Activated CD4-positive, alpha-beta T cell treated with anti-CD3 and anti-CD28 coated beads, Interleukin-2, amount 10 ng/mL, durations not matched to agents 7 days and 5 days (primary cell): ENCODE measurements at places on chromosomes 6 and 20.
A peak's percentile ranks its signal among the peaks of the same experiment; 100 is the strongest.

GRCh38 chr6:160024152-160024551, 55.3 kb downstream of the IGF2R start:
- no peak for DNase-seq

GRCh38 chr20:52482044-52482443, 290.5 kb upstream of the ZFP64 start:
- no peak for DNase-seq

- no peak for DNase-seq
These were observed 19.4 kb upstream of the TULP1 start for GRCh38 chr6:35532126-35532525.

DNA sequence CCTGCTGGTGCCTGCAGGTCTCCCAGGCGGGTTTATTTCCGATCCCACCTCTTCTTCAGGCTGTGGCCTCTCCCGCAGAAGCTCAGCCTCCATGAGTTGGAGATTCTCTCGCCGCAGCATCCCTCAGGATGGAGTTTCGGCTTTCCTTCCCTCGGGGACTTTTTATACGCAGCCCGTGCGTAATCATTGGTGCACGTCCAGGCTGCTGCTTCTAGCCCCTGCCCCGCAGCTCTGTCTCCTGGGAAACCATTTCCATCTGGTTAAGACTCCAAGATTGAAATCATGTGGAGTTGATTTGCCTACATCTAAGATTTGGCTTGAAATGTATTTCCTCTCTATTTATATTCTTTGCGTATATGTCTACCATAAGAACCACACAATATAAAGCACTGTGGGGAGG, 46.7 kb upstream of the CARMIL1 start:
- no peak for DNase-seq

- no peak for DNase-seq
These were observed 6.3 kb downstream of the RRBP1 start for GRCh38 chr20:17675519-17676377.

DNA sequence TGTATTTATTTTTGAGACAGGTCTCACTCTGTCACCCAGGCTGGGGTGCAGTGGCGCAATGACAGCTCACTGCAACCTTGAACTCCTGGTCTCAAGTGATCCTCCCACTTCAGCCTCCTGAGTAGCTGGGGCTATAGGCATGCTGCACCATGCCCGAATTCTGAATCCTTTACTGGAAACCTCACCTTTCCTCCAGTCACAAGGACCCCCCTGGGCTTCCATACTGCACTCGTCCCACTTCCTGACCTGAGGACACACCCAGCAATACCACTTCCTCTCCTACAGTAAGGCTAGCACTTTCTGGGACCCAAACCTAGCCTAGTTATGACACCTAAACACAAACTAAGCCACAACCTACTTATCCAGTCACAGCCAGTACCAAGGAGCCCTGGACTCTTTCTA, 68.2 kb downstream of the FAM217A start:
- peak; percentile 50 for DNase-seq

- peak; percentile 41 for DNase-seq
These were observed 63.7 kb downstream of the DHX35 start for GRCh38 chr20:39025883-39026282.

GRCh38 chr20:45083127-45083526, 17.8 kb downstream of the KCNS1 start:
- DNase-seq, result no peak

DNA sequence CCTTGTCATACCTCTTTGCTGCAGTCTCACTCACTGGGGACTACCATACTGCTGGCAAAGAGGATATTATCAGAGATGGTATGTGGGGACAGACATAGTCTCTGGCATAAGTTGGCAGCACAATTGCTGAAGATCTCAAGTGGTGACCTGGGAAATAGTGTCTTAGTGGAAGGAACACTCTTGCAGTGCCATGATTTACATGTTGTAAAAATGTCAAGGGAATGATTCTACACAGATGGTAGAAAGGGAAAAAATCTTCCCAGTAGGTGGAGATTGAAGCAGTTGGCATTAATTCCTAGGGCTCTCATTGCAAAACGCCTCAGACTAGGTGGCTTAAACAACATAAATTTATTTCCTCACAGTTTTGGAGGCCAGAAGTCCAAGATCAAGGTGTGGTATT, 662.2 kb downstream of the DHX35 start:
- no peak for DNase-seq

GRCh38 chr6:135710042-135710441, 141.5 kb upstream of the PDE7B start:
- no peak for DNase-seq

- no peak for DNase-seq
These were observed at the start of gene SMIM28 for GRCh38 chr6:138377844-138378243. SMIM28 (plus strand) TSS chr6:138377905; CDS start chr6:138378073, 168 bp downstream.
